ENCODE measurements at places on chromosomes 3 and 15. TPM values are rescaled to one million over a fixed set of nuclear protein-coding genes. Genes with fewer than 3 reads are reported as not detected.

Gene CMC1
- total RNA-seq: 23.6 TPM

GRCh38 chr3:126102530-126102951, 18.6 kb upstream of the SLC41A3 start:
- DNase-seq: no peak

- DNase-seq: no peak
Measured at GRCh38 chr15:59205839-59206622, 612 bp upstream of the LDHAL6B start.

Gene IP6K1
- total RNA-seq: 37.5 TPM

GRCh38 chr3:143172062-143172794, 52.7 kb downstream of the CHST2 start:
- no peak for DNase-seq

DNA sequence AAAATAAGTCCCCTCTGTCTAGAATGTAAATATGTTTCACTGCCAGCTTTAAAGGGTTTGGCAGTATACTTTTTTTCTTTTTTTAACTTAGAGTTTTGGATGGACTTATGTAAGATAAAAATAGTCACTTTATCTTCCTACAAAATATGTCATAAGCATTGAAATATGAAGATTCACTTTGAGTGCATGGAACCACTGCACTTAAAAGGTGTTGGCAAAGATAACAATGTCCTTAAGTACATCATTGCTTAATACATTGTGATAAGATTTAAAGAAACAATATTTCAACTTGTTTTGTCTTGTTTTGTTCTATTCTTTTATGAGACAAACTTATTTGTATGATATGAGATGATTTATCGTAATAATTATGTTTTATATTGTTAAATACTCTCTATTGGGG, 66.3 kb upstream of the NAALADL2 start:
- no peak for DNase-seq

GRCh38 chr15:76793162-76793561, 112.0 kb downstream of the SCAPER start:
- no peak for DNase-seq

- DNase-seq: no peak
Measured at GRCh38 chr3:49387721-49388120, 24.1 kb downstream of the RHOA start.

Gene VWA5B2
- 0.47 TPM for total RNA-seq

Gene CCR3
- total RNA-seq: not detected
